ENCODE measurements at places on chromosomes 6 and 20.

DNA sequence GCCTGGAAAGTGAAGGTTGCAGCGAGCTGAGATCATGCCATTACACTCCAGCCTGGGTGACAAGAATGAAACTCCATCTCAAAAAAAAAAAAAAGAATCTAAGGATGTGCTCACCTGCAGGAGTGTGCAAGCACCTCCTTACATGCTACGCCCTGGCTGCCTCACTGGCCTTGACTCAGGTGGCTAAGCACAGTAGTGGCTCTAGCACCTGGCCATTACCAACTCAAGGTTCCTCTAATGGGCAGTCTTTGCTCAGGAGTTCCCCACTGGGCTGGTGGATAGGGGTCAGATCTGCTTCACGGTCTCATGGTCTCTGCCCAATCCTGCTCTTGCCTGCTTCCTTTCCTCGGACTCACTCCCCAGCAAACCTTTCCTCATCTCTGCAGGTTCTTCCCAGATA, 39.7 kb downstream of the KCNK17 start:
- no peak for DNase-seq

DNA sequence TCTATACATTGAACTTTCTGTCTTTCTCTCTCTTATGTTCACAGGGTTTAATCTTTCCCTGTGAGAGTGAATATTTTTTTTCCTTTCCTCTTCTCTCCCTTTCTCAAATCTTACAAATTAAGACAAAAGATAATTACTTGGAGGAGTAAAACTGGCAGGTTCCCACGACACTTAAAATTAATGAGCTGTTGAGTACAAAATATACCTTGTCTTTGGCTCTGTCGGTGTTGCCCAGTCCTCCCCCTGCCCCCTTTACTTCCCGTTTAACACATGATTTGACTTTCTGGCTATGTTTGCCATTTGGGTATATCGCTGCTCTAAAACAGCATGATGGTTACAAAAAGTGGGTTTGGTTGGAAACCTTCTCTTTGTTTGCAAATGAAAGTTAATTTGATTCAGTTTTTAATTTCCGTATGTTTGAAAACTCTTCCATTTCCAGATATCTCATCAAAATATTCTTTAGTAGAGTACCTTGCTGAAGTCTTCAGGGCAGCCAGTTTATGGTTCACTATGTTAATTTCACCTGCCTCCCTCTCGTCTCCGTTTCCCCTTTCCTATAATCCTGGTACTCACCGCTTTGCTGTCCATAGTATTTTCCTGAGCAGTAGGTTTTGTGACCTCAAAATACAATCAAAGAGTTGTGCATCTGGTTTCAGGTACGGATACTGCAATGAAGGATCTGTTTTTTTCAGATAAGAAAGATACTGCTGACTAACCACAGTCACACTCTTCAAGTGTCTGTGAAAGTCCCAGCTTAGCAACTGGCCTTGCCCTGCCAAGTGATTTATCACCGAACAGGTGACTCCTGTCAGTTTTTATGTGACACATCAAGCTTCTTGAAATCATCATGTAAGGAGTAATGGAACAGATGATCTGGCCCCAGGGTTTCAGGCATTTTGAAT, 181.2 kb downstream of the DTNBP1 start:
- DNase-seq, result no peak

- DNase-seq, result no peak
Measured at GRCh38 chr20:46332373-46333160, 24.3 kb upstream of the CDH22 start.

GRCh38 chr6:45504947-45505346, 127.2 kb upstream of the SUPT3H start:
- DNase-seq, result no peak

GRCh38 chr20:37372441-37372840, 26.5 kb downstream of the SRC start:
- DNase-seq, result no peak

DNA sequence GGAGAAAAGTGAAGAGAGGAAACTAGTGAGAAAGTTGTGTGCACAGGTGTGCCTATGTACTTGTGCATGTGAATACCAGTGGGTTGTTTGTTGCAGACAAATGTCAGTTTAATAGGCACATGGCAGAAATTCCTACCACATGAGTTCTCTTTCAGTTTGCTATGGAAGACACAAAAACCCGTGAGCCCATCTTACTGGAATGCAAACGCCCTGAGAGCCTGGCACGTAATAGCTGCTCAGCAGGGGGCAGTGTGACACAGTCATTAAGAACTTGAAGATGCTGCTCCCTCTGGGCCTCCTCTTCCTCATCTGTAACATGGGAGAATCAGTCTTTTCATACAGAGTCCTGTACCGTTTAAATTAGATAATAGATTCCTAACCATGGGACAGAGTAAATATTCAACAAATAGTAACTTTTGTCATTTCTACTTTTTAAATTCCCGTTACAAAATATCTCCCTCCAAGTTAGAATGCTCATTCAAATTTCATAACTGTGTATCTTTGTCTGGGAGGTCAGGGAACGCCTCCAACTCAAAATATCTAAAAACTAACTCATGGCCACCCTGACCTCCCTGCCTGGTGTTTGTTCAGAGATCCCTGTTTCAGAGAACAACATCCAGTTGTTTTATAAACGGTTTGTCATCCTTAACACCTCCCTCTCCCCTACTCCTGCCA, 802.9 kb downstream of the MAFB start:
- no peak for DNase-seq

- DNase-seq, result no peak
Measured at GRCh38 chr20:875115-875514, 41.0 kb downstream of the ANGPT4 start.

GRCh38 chr6:16754876-16755275, 6.4 kb downstream of the ATXN1 start:
- no peak for DNase-seq

DNA sequence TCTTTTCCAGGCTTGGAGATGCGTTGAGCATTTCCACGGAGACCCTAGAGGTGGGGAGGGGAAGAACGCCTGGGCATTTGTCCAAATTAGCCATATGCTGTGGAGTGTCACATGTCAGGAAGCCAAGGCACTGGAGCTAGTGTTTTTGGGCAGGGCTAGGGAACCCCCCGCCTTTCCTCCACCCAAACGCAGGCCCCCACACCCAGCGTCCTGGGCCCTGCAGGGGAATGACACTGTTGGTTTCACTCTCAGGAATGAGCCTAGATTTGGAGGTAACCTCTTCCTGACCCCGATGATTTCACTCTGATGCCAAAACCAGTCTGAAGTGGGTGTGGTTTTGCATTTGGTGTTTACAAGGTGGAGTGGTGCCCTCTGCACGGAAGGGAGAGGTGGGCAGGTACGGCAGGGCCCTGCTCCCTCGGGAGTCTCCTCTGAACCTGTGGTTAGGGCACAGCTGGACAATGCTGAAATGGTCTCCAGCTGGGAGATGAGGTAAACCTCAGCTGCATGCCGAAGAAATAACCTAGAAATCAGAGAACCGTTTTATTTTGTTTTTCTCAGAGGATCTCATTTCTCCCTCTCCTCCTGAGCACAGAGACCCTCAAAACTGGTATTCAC, 29.5 kb downstream of the MTHFD1L start:
- peak; percentile 92 for DNase-seq

DNA sequence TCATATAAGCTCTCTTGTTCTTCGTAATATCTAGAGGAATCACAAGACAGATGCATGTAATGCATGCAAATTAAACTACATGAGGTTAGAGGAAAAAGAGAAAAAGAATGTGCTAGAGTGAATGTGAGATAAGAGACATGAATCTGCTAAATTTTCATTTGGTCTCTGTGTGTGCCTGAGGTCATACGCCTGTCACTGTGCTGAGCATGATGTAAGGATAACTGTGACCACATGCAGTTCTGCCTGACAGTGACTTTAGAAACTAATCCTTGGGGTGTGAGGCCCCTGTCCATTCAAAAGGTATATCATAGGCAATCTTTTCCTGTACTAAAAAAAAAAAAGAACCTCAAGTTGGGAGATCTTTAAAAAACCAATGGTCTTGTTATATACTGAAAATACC, 70.6 kb downstream of the SHPRH start:
- no peak for DNase-seq

DNA sequence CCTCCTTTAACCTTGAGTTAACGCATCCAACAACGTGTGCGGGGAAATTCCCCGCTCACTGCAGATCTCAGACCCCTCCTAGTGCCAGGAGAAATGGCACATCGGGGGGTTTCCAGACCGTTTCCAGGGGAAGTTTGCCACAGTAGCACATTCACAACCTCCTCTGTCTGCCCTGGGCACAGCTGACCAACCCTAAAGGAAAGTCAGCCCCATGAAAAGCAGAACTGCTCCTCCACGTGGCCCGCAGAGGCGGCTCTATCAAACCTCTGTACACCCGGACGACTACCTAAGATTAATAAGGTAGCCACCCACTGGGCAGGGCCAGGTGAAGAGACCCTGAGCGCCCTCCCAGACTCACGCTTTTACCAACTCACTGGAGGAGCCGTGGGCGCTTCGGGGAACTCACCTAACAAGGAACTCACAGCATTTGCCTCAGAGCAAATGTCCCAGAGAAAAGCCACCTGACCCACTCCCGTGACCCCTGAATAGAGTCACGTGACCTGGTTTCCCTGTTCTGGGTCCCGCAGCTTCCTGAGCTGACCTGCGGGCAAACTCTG, 93.1 kb downstream of the PRND start:
- DNase-seq, result no peak

- no peak for DNase-seq
Measured at GRCh38 chr20:34820805-34821578, 4.5 kb downstream of the NCOA6 start.

DNA sequence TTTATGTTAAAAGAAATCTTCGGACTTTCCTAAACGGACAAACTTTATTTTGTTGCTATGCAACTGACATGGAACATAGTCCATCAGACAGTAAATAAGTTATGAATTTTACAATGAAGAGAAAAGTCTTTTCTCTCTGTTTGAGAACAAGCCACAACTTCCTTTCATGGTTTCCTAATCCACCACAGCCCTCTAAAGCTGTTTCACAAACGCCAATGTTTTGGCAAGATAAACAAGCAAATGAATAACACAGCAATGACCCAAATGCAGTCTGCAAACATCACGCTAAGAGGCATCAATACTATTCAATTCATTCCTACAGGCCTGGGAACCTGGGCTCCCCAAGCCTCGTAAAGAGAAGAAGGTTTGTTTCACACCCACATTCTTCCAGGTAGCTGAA, 60.4 kb downstream of the HAO1 start:
- DNase-seq, result no peak

GRCh38 chr6:110529355-110529754, 52.9 kb upstream of the SLC22A16 start:
- DNase-seq, result no peak

DNA sequence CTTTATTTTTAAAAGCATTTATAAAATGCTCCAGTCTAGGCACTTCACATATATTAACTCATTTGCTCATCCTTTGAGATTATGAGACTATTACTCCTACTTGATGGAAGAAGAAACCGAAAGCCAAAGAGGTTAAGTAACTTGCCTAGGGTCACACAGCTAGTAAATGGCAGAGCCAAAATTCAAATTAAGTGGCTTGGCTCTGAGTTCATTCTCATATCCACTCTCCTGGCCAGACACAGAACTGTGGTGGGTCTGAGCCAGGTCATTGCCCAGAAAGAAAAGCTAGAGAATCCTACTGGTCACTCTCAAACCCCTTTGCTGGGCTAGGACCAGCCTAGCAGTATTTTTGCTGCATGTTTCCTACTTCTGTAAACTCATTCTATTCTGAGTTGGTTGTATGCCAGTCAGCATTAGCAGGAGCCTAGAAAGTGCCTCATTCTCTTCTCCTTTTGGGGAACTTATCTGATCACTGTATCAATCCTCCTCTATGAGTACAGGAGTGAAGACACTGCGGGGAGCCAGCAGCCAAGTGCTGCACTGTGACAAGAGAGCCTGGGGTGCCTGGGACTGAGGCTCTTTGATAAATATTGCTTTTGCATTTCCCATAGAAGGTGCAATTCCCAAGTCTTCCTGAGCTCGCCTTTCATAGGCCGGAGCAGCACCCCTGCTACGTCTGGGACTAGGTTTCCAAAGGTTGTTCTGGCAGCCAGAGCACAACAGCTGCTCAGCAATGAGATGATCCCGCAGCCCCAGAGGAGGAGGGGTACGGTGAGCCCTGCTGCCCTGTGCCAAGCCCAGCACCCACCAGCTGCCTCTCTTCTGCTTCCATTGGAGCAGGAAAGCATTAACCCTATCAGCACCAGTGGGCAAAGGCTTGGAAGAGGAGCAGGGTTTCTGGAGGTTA, 728.3 kb downstream of the MAFB start:
- no peak for DNase-seq

GRCh38 chr6:13235339-13235738, 93.0 kb downstream of the TBC1D7 start:
- DNase-seq, result no peak

- DNase-seq, result no peak
Measured at GRCh38 chr6:80508885-80509630, 402.6 kb downstream of the BCKDHB start.

GRCh38 chr6:40906759-40907158, 132.3 kb downstream of the UNC5CL start:
- no peak for DNase-seq

GRCh38 chr6:116513224-116513875, 1.9 kb downstream of the CALHM5 start:
- no peak for DNase-seq
